Cardiac fibroblast (primary cell): ENCODE measurements at places on chromosomes 3 and 15.

DNA sequence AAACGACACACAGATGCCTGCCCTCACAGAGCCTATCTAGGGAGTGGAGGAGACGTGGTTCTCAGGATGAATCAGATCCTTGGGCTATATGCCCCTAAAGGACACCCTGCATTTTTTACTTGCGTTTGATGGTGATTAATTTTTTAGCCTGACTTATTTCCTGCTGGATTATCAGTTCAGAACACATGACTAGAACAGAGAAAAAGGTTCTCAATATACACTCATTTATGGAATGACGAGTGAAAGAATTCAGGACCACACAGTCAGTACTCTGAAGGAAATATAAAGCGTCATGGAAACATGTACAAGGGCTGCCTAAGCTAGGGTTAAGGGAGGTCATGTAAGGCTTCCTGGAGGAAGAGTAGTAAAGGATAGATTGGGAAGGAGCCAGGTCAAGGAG, 121.8 kb downstream of the SSR3 start:
- peak; percentile 70 for DNase-seq

DNA sequence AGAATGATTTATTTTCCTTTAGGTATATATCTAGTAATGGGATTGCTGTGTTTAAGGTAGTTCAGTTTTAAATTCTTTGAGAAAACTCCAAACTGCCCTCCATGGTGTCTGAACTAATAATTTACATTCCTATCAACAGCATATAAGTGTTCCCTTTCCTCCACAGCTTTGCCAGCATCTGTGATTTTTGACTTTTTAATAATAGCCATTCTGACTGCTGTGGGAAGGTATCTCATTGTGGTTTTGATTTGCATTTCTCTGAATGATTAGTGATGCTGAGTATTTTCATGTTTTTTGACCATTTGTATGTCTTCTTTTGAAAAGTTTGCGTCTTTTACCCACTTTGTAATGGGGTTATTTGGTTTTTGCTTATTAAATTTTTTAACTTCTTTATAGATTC, 571.6 kb upstream of the CCDC54 start:
- DNase-seq, result no peak

- peak; percentile 45 for DNase-seq
Observed at GRCh38 chr15:23467110-23467600, 20.1 kb upstream of the GOLGA6L2 start.

DNA sequence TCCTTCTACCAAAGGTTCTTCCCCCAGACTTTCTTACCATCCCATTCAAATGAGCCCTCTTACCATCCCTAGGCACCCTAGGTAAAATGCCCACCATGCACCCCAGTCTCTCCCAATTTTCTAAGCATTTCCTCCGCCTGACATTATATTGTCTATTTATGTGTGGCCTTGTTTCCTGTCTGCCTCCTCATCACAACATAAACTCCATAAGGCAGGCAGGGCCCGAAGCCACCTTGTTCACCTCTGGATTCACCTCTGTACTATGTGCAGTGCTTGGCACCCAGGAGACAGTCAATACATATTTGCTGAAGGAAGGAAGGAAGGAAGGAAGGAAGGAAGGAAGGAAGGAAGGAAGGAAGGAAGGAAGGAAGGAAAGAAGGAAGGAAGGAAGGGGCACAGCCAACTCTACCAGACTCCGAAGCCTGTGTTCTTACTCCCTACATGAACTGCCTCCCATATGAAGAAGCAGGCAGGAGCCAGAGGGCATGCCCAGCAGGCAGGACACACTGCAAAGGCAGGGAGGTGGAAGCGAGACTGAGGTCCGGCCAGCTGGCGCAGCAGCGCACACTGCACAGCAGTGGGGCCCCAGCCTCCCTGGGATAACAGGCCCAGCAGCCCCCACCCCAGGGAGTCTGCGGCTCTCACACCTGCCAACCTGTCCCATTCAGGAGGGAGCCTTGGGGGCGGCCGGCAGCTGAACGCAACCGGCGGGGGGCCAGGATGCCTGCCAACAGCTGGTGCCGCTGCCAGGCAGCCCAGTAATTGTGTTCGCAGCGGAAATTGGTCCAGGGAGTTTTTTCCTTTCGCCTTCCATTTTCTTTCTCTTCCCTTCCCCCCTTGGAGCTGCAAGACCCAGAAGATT, 106.0 kb upstream of the LINGO1 start:
- DNase-seq, result no peak

GRCh38 chr15:25790000-25790660, 73.0 kb downstream of the ATP10A start:
- DNase-seq, result peak; percentile 94

- no peak for DNase-seq
Observed at GRCh38 chr3:164521139-164521538, 557.2 kb downstream of the SI start.

DNA sequence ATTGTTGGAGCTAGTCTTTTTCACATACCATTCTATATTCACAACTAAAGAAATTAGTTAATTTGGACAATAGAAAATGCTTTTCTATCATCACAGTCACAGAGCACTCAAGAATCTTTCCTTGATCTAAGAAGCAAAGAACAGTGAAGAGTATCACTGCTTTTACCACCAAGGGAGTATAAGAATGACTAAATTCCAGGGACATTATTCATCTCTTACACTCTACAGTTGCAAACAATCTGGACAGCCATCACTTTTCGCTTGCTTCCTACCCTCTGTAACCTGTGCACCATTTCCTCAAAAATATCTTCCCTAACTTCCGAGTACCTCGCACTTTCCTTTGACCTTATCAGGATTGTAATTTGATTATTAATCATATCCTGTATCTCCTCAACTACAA, 359.5 kb upstream of the TMCO5A start:
- DNase-seq, result no peak

DNA sequence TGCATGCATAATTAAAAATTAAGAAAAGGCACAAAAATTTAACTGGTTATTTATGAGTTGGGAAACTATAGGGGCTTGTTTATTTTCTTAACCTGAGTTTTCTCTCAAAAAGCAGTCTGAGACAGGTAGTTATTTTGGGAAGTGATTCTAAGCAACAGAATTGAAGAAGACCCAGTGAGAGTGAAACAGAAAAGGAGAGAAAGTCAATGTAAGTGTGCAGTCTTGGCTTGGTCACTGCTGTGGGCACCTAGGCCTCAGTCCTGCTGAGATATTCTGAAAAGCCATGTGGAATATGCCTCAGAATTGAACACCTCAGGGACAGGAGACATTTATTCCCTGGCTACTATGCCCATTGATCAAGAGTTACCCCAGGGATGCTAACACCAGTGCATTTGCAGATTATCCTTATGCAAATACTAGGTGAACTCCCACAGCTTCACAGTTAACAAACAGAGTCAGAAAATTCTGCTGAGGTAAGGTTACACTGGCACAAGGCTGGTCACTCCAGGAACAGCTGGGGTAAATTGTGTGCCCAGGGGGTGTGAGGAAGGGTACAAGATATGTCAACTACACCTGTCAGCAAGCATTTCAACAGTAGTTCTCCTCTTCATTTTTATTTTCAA, 222.7 kb downstream of the EFHB start:
- no peak for DNase-seq

DNA sequence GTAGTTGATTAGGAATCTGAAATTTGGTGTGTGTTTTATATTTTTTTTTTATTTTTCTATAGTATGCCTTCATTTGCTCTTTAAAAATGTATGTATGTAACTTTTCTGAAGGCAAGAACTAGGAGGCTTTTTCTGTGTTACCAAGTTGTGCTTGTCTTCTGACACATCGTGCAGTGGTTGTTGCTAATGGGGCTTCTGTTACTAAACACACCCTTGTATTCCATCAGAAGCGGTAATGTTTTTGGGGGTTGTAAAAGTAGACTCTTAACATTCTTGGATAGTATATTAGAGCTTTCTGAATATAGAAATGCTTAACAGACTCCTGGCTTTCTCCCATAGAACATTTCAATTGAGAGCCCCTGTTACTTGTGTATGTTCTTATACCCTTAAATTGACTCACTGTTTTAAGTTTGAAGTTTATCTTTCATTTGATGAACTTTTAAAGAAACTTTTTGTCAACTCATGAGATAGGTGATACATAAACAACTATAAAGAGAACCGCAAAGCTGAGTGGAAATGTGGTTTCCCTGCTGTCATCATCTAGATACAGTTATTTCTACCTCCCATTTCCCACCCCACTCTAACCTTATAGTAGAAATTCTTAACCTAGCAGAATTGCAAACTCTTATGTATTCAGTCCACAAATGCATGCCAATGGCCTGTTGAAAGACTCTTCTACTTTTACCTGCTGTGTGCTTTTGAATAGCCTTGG, 2.5 kb downstream of the TIPARP start:
- DNase-seq, result peak; percentile 31
